Stimulated activated CD4-positive, alpha-beta T cell treated with anti-CD3 and anti-CD28 coated beads, TNF-alpha, amount 100 ng/mL, for 24 hours (primary cell): ENCODE measurements at places on chromosomes 6 and 20.

DNA sequence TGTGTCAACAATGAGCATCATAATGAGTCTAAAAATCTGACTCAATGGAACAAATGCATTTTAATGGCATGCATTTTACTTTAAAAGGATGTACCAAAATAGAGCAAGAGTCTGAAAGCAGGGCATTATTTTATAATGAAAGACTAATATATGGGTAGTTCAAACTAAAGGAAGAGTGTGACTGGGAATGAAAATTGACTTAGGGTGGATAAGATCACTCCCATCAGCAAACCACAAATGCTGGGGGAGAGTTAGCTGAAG is 114.7 kb downstream of the SOX4 start:
- DNase-seq, result no peak

- no peak for DNase-seq
Measured at GRCh38 chr6:137519629-137520176, 25.5 kb upstream of the OLIG3 start.

GRCh38 chr6:46279874-46280273 is 109.1 kb upstream of the ENPP5 start:
- DNase-seq, result no peak

- DNase-seq, result no peak
Measured at GRCh38 chr6:28985462-28986164, 19.5 kb downstream of the ZNF311 start.

DNA sequence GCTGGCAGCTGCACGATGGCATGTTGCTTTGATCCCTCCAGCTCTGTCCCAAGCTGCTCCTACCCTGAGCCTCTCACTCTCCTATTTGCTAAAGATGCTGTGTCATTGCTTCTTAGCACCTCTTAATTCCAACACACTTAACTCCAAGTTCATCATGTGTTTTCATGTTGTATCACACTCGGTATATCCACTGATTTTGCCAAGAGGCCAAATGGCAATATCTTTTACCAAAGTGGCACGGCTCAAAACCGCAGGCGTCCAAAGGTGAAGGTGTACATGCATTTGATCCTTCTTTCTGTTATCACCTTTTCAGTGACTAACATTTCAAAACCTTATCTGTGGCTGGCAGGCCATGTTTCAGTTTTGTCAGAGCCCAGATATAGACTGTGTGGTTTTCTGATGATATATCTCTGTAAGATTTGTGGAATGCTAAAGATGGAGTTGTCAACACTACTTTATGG is 217.0 kb downstream of the TBX18 start:
- no peak for DNase-seq

DNA sequence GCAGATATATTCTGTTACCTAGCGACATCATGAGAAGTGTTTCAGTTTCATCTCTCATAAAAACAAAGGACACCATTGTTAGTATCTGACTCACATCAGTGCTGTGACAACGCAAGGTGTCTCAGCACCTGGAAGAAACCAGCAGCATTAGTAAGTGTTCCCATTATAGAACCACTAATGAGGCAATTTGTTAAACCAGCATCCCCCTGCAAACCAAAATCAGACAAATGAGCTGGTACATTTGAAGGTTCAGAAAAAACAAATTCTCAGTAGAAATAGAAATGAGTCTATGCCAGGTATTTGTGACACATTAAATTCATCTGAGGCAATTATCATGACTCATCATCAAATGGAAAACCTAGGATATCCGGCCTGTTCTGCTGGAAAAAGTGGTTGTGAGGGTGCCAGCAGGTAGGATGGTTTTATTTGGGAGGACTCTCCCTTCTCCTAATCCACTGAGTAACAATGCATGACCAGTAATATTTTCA is 151.7 kb downstream of the TMEM200A start:
- no peak for DNase-seq

GRCh38 chr20:9617940-9618339 is 103.5 kb downstream of the LAMP5 start:
- DNase-seq, result no peak

DNA sequence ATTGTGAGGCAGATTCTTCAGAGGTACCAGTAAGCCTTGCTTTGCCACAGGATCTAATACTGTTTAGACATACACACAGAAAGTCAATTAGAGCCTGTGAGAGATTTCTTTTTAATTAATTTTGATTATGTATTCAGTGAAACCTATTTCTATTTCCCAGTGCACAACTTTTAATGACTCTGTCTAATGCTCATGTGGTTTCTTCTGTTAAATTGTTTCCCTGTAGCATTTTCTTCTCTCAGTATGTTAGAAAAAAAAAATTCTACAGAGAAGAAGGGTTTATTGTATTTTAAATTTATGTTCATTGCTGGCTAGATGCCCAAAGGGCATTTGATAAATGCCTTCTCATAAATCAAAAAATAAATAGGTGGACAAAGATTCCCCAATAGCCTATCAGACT is 293.7 kb downstream of the C6orf118 start:
- no peak for DNase-seq

- DNase-seq, result no peak
Measured at GRCh38 chr6:159113223-159113622, 56.0 kb upstream of the FNDC1 start.

DNA sequence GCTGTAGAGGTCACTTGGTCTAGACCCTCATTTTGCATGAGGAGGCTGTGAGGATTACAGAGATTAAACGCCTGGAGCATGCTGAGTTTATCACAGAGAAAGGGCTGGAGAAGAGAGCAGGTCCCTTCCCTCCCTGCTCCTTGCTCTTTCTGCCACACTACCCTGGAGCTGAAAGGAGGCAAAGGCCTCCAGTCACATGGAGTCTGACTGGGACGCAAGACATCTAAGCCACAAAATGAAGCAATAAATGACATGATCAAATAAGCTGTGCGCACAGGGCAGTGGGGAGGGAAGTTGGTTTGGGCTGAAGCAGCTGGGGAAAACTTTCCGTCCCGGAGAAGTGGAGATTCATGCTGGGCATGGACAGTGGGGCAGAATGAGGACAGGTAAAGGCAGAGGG is 33.3 kb downstream of the ATXN1 start:
- no peak for DNase-seq

DNA sequence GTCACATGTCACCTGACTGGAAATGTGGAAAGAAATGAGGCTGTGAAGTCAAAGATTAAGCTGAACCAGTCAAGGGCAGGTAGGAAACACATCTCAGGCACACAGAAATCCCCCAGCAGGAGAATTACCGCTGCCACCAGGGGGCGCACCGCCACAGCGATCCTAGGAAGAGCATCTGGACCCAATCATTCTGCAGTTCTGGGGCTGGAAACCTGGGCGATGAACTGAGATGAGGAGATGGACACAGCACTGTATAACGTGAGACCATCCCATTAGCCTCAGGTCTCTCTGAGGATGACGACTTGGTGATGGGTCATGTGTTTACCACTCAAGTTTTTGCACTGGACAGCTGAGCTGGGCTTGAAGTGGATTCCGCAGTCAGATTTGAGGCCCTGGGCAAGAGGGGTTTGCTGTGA is 6.5 kb upstream of the SLC24A3 start:
- DNase-seq, result peak; percentile 21

GRCh38 chr6:27154696-27155095 is 92.8 kb upstream of the PRSS16 start:
- no peak for DNase-seq

- no peak for DNase-seq
Measured at GRCh38 chr6:155641603-155642002, 186.0 kb upstream of the NOX3 start.
